ENCODE measurements at places on chromosomes 7 and 10.

DNA sequence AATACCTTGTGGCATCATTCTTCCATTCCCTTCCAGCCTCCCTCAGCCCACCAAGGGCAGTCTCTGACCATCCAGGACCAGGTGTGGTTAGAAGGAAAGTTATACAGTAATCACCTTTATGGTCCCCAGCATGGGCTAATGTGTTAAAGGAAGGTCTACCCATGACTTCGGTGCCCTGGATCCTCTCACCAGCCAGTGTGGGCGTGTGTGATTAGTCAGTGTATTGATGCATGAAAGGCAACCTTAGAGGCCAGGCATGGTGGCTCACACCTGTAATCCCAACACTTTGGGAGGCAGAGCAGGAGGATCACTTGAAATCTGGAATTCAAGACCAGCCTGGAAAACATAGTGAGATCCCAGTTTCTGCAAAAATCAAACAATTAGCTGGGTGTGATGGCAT lies 88.9 kb downstream of the APBB1IP start:
- DNase-seq: peak; percentile 9

- DNase-seq: no peak
These were observed 282.2 kb downstream of the AGMO start for GRCh38 chr7:15279640-15280039.

DNA sequence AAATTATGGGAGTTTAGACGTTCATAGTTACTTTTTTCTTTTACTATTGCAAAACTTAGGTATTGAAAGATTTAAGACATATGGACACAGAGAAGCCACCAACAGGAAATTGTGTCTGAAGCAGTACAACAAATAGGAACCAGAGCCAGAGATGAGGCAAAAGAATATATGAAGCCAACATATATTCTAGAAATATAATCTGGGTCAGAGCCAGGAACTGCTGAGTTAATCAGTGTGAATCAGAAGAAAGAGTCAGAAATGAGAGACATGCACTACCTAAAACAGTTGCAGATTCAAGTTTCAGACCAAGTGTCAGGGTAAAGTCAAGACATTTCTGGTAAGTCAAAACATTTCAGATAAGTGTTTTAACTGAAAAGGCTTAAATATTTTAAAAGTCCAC lies 67.7 kb downstream of the DGKB start:
- no peak for DNase-seq

GRCh38 chr10:110803830-110804338 lies 67.8 kb upstream of the PDCD4 start:
- peak; percentile 26 for DNase-seq

- no peak for DNase-seq
These were observed 29.0 kb downstream of the NEUROD6 start for GRCh38 chr7:31311552-31311951.

DNA sequence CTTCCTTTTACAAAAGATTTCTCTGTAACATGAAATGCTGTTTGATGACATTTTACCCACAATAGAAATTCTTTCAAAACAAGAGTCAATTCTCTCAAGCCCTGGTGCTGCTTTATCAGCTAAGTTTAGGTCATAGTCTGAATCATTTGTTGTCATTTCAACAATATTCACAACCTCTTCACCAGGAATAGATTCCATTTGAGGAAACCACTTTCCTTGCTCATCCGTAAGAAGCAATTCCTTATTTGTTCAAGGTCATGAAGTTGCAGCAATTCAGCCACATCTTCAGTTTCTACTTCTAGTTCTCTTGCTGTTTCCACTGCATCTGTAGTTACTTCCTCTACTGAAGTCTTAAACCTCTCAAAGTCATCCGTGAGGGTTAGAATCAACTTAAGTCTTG lies 315.3 kb downstream of the TYW1 start:
- DNase-seq: no peak

DNA sequence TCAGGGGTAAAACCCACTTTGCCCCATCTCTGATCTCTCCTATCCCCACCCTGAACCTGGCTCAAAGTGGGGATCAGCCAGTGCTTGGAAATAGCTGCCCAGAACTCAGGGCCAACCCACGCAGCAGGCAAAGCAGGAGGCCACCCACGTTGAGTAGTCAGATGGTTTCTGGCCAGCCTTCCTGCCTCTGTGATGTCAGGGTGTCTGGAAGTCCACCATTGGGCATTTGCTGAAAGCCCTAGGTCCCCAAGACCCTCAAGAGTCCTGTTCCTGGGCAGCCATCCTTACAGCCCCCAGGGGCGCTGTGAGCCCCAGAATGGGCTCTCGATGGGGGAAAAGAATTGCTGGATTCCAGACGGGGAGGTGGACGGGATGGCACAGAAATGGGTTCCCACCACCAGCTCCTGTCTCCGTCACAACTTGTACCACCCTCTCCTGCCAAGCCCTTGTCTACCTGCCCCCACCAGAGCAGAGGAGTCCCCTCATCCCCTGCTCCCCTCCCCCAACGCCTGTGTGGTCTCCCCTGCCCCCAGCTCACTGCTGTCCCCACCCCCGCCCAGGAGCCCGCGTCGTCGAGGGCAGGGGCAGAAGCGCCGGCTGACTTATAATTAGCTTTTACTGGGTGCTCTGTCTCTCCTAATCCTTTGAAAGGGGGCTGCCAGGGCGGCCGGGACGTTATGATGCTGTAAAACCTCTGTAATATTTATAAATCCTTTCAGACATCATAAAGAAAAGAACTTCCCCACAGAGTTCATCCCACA lies 3.9 kb downstream of the MYL10 start:
- DNase-seq: no peak

GRCh38 chr10:97325754-97326153 lies 6.7 kb downstream of the FRAT1 start:
- DNase-seq: no peak

GRCh38 chr7:25083201-25083600 lies 41.9 kb downstream of the CYCS start:
- no peak for DNase-seq

GRCh38 chr10:109746861-109747260 lies 176.4 kb downstream of the XPNPEP1 start:
- no peak for DNase-seq

GRCh38 chr7:6117533-6117932 lies 86.4 kb downstream of the ANKRD61 start:
- DNase-seq: no peak

GRCh38 chr7:157819455-157819807 lies 482.6 kb downstream of the DNAJB6 start:
- no peak for DNase-seq

DNA sequence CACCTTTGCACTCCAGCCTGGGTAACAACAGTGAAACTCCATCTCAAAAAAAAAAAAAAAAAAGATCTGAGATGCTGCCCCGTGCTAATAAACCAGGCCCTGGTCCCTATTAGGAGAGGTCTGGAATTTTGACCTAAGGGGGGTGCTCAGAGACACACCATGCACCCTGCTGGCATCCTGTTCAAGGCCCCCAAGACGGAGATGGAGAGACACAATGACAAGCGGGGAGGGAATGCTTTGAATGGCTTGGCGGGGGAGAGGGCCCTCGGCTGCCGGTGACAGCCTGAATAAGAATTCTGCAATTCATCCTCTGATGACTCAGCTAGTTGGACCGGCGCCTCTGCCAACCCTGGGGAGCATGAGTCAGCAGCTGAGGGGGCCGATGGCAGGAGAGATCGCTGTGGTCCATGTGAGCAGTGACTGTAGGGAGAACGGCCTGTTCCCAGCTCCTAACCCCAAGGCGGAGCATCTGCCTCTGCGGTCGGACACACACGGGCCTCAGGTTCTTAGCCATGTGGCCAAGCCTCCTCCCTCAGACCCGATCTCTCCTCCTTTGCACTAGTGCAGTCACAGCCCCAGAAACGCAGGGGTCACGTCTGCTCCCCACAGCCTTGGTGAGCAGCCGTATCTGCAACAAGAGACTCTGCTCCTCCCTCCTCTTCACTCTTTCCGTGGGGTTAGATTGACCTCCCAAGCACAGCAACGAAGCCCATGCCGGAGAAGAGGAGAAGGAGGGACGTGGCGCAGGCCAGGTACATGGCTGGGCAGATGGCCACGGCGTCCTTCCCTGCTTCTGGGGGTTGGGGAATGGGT lies 14.9 kb downstream of the TRIM56 start:
- peak; percentile 75 for DNase-seq

- DNase-seq: no peak
These were observed 7.2 kb downstream of the FAM237B start for GRCh38 chr7:90313907-90314306.

GRCh38 chr10:4246881-4247358 lies 461.9 kb upstream of the KLF6 start:
- DNase-seq: no peak

GRCh38 chr10:47019155-47020145 lies 108.2 kb downstream of the PTPN20 start:
- DNase-seq: no peak

GRCh38 chr7:44290252-44290620 lies 35.2 kb downstream of the CAMK2B start:
- DNase-seq: no peak

DNA sequence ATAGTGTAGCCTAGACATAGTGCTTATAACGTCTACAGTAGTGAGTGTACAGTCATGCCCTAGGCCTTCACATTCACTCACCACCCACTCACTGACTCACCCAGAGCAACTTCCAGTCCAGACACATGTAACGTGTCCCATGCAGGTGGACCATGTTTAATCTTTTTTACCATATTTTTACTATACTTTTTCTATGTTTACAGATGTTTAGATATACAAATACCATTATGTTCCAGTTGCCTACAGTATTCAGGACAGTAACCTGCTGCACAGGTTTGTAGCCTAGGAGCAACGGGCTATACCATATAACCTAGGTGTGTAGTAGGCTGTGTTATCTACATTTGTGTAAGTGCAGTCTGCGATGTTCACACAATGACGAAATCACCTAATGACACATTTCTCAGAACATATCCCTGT lies 11.0 kb downstream of the MPP7 start:
- DNase-seq: peak; percentile 53

DNA sequence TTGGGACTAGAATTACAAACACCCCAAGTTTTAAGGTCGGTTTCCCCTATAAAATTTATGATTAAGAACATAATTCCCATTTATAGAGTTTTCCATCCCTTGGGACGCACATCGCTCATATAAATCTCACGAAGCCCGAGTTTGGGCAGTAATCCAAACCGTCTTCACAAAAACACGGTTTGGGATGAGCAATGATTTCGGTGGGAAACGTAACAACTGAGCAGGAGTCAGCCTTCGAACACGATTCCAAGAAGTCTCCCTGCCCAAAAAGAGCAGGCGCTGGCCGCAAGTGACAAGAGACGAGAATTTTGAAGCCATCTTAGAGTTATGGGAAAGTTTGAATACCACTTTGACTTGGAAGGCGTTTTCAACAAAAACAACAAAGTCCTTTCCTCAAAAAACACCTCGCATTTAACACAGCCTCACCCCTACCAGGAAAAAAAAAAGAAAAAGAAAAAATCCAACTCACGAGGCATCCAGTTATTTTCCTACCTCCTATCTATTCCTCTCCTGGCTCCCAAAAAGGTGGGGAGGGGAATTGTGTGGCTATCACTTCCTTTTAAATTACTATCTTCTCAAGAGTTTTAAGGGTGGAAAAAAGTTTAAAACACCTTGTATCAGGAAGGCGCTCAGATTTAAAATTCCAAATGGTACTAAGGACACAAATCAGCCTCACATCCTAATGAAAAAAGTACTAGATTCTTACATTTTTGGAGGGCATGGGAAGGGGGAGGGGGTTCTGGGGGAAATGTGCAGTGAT lies 1.6 kb downstream of the SEPHS1 start:
- no peak for DNase-seq

GRCh38 chr7:115293628-115294240 lies 371.8 kb downstream of the MDFIC start:
- DNase-seq: no peak

GRCh38 chr7:81811956-81812865 lies 42.4 kb upstream of the HGF start:
- no peak for DNase-seq

- DNase-seq: no peak
These were observed 25.5 kb downstream of the C1GALT1 start for GRCh38 chr7:7207876-7208275.

DNA sequence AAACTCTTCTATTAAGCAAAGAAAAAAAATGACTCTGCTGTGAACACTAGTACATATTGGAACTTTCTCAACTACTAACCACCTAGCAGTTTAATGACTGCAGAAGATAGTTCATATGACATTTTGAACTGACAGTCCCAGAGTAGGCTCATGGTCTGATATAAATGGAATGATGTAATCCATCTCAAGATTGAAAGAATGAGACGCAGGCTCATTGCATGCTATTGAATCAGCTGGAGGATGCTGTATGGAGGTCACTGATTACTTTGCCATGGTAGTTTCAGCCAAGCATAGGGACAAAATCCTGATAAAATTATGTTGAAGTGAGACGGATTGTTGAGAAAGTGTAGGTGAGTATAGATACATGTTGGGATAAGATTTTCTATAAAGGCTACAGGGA lies 217.6 kb upstream of the SEMA3E start:
- DNase-seq: no peak

- no peak for DNase-seq
These were observed 10.2 kb upstream of the ZNF467 start for GRCh38 chr7:149783386-149784250.
